ENCODE measurements at places on chromosomes 4 and X.
A peak's percentile ranks its signal among the peaks of the same experiment; 100 is the strongest.

- peak; percentile 43 for DNase-seq
These were observed 7.0 kb upstream of the TXK start for GRCh38 chr4:48141048-48141447.

DNA sequence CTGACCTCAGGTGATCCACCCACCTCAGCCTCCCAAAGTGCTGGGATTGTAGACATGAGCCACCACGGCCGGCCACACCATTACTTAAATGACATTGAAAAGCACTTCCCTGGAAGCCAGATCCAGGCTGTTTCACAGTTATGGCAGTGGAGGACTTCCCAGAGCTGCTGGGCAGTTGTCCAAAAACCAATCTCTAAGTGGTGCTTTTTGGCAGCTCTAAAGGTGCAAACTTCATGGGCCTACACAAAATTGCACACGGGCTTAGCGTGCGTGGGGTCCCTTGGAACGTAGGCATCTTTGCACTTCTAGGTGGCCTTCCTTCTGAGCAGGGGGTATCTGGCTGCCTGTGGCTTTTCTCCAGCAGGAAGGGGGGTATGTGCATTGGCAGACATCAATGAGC is 172.3 kb downstream of the SHOX start:
- DNase-seq, result no peak

GRCh38 chrX:24166078-24166477 is 16.5 kb downstream of the ZFX start:
- no peak for DNase-seq

GRCh38 chr4:3007724-3008123 is 44.4 kb downstream of the GRK4 start:
- no peak for DNase-seq

DNA sequence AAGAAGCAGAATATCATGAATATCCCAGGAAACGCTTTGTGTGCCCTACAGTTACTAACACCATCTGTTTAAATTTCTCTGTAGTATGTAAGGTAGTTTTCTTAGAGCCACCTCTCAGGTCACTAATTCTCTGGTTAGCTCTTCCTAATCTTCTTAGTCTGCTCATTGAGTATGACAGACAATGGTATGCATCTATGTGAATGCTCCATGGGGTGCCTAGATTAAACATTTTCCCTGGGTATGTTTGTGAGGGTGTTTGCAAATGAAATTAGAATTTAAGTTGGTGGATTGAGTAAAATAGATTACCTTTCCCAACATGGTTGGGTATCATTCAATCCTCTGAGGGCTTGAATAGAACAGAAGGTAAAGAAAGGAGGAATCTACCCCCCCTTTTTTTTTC is 233.0 kb downstream of the PCDH18 start:
- DNase-seq, result no peak

- DNase-seq, result no peak
These were observed 15.3 kb downstream of the CCNG2 start for GRCh38 chr4:77172336-77172735.

DNA sequence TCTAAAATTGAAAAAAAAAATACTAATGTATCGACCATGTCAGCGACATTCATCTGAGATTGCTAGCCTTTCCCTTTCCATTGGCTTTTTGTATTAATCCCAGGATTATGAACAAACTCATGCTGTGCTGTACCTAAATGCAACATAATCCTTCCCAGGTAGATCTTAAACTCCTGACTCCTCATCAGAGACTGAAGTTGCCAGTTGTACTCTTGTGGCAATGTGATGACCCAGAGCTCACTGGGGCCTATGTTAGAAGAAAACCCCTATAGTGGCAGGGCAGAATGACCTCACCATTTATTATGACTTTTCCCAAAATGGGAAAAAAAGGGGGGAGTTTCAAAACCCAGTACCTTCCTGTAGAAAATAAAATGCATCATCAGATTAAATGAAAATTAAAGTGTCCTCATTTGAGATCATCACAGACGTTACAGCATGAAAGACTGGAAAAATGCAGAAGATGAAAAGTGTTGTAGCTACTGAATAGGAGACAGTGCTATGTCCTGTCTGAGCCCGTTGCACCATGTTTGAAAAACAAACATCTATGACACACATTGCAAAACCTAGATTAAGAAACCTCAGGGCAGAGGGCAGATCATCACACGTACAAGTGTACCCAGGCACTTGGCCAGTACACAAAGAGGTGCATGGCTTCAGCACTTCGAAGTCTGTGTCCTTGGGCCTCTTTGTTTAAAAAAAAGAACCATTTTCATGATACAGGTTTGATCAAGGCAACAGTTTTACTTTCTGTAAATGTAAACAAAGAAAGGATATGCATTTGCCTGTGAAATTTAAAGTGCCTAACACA is 6.8 kb upstream of the ACSL4 start:
- no peak for DNase-seq

- no peak for DNase-seq
These were observed 13.8 kb upstream of the SMS start for GRCh38 chrX:21926527-21927278.

- DNase-seq, result no peak
These were observed 16.5 kb downstream of the CETN2 start for GRCh38 chrX:152814048-152814447.

- no peak for DNase-seq
These were observed 6.9 kb downstream of the CTBP1 start for GRCh38 chr4:1241936-1242505.

GRCh38 chrX:12065251-12065650 is 73.0 kb upstream of the FRMPD4 start:
- DNase-seq, result peak; percentile 0

DNA sequence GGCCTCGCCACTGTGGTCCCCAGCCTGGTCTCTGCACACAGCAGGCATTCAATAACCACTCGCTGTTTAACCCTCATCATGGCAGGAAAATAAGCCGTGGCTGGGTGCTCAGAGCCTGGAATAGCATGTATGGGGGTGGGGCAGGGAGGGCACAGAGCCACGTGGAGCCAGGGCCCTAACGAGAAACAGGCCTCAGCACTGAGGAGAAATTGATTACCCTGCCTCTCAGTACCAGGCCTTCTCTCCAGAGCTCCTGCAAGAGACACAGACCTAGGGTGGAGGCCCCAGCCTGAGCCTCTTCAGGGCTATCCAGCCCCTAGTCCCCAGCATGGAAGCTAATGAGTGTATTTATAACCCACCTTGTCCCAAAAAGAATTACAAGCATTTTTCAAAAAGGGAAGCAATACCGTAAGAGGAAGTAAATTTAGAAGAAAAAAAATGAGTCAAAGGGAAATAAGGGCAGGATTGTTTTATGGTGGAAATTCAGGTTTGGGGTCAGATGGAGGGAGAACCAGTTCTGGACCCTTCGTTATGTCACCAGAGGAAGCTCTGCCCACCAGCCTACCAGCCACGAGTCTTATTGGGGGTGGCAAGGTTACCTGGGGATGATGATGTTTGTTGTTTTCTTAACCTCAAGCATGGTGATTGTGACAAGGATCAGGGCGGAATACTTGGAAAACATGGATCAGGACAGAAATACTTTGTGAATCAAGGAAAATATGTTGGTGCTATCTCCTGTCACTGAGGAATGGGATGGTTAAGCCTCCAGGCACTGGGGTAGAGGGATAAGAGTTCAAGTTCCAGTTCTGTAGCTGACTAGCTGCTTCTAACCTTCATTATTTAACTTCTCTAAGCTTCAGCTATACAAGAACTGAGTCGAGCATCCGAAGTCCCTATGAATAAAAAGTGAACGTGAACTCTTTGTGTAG is 101.9 kb upstream of the RBPJ start:
- DNase-seq, result no peak

DNA sequence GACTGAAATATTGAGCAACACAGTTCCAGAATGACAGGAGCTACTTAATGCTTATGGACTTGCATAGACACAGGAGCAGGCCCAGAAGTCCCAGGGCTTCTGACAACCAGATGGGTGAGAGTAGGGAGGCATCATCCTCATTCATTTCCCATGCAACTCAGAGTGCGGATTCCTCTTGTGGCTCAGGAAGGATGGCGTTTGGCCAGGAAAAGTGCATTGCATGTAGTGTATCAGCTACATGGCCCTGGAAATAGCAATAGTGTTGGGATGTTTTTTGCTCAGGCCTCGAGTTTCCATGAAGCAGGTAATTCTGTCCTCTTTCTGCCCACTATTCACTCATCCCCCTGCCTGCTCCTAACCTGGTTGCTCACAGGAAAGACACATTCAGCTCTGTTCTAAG is 136.6 kb downstream of the PDGFRA start:
- DNase-seq, result no peak

DNA sequence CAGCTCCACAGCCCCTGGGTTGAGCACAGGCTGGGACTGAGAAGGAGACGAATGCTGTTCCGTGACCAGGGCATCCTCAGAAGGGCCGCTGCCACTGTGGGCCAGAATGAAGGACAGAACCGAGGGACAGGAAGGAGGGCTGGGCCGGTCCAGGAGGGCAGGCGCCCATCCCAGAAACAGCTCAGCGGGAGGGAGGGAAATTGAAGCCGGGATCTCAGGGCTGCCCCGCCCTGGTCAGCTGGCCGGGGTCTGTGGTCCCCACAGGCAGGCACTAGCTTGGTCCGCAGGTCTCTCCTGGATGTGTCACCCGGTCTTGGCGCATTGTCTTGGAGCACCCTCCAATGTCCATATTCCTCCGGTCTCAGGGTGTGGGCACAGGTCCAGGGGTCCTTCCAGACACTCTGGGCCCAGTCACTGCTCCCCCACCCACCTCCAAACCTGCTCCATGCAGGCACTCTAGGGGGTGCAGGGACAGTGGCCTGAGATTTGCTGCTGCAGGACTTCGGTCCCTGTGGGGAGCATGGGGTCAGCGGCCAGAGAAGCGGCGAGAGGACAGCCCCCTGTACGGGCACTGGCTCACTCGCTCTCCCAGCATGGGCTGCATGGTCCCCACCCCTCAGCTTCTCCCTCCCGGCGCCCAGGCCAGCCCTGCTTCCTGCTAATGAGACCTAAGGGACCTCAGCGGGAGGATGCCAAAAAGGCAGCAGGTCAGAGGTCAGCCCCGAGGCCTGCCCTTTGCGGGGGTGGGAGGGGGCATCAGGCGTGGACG is 23.9 kb upstream of the MXD4 start:
- DNase-seq, result no peak

DNA sequence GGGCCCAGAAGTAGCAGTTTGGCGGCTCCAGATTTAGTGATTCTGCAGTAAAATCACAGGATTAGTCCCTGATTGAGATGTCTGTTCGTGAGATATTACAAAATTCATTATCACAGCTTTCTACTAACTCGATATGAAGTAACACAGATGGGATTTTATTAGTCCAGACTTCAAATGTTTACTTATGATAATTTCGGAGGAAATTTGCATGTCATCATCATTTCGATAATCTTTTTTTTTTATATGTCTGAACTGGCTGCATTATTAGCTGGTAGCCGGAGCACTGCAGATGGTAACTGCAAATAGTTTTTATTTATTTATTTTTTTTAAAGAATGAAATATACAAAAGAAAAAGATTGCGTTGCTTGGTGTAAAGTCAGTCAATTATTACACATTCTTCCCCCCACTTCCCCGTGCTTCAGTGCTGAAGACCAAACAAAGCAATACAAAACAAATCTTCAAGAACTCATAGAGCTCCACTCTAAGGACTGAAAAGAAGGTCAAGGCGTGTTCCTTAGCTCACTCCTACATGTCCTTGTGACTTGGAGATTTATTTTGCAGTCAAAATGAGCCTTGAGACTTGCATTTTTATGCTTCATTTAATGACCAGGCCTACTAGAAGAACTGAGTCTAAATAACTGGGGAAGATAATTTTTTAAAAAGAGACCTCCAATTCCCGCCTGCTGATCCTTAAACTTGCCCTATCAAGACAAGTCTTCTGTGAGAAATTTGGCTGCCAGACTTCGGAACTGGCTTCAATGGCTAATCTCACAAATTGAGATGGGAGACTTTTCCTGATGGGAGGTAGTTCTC is 11.7 kb upstream of the PITX2 start:
- no peak for DNase-seq

GRCh38 chr4:139814323-139815015 is 148.8 kb downstream of the MGST2 start:
- DNase-seq, result no peak

DNA sequence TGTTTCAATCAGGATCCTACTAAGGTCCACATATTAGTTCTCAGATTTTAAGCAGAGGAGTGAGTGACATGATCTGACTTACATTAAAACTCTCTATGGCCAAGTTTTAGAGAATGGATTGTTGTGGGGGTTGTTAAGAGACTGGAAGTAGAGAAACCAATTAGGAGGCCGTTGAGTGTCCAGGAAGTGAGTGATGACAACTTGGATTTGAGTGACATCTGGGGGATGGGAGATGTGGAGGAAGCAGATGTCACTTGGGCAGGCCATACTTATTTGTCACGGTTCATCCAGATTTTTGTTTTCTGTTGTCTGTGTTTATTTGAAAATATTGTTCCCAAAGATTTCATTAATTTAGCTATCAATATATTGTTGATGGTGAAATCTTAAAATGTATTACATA is 28.3 kb downstream of the ADD1 start:
- DNase-seq, result no peak

DNA sequence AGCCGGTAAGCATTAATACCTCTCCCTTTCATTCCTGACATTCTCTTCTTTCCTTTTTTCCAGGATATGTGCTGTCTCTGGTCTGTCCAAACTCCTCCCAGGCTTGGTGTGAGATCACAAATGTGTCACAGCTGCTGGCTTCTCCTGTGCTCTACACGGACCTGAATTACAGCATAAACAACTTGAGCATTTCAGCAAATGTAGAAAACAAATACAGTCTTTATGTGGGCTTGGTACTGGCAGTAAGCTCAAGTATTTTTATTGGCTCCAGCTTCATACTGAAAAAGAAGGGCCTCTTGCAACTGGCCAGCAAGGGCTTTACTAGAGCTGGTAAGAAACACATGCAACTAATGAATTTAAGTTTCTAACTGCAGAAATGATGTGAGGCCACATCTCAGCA is 8.4 kb downstream of the NIPAL1 start:
- no peak for DNase-seq

DNA sequence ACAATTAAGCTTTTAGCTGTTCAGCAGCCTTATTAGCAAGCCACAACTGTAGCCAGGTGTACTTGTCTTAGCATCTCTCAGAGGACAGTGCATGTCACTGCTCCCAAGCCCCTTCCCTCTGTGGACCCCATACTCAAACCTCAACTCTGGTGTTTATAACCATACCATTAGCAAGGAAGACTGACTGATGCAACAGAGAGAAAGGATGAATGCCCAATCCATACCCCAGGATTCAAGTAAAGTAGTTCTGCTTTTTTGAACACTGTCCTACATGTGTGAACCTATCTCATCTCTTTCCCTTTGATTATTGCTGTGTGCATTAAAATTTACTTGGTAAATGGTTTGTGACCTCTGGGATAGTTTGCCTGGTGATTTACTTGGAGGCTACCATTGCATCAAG is 22.8 kb upstream of the CYBB start:
- DNase-seq, result no peak

DNA sequence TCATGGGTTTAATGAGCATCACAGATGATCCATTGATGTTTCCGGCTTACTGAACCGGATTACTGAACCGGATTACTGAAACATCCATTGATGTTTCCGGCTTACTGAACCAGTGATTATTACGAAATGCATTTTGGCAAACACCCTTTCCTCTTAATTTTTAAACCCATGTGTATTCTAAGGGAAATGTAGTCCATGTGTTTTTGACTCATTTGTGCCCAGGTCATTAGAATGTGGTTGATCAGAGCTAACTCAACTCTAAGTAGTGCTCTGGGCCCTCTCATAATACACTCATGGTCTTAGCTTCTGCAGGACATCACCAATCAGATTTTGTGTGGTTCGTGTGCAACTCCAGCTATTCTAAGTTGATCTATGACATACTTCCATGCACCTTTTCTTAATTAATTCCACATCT is 141.6 kb downstream of the SPATA18 start:
- DNase-seq, result no peak

- DNase-seq, result no peak
These were observed 685.5 kb downstream of the KCTD8 start for GRCh38 chr4:43763029-43763610.
